ENCODE measurements at places on chromosomes 4 and X.

GRCh38 chrX:117788339-117788738 is 328.3 kb downstream of the KLHL13 start:
- DNase-seq: no peak

DNA sequence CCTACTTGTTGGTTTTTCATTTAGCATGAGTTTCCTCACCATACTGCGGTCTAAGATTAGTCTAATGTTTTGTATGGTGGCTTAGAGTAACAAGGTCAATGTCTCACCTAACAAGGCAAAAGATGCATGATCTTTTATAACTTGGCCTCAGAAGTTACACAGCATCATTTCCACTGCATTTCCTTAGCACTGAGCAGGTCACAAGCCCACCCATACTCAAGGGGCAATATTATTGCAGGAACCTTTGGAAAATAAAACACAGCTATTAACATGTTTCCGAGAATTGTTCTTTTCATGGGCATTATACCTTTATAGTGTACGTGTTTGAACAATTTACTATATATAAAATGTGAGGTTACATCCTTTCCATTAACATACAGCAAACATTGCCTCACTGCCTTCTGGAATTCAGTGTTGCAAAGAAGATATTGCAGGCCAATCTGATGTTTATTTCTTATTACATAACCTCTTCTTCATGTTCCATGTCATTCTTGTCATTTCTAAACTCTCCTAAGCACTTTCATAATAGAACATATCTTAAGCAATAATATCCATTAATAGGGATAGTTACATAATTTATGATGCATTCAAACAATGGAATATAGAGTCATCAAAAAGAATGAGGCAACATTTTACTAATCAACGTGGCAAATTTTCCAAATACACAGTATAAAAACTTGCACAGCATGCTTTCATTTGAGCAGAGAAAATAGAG is 153.8 kb downstream of the AREG start:
- DNase-seq: no peak

GRCh38 chrX:106484233-106484632 is 127.5 kb upstream of the RADX start:
- no peak for DNase-seq

DNA sequence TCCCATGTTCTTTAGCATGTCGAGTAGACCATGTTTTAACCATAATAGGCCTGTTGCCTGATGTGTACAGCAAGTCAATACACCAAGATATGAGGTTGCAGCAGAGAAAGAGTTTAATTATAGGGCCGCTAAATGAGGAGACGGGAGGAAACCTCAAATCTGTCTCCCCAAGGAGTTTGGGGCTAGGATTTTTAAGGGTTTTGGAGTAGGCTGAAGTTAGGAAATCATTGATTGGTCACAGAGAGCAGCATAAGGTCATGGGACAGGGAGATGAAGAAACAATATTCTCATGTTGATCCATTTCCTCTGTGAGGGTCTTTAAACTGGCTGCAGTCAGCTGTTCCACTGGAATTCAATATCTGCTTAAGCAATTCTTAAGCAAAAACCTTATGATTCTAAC is 160.2 kb upstream of the GALNT7 start:
- no peak for DNase-seq

DNA sequence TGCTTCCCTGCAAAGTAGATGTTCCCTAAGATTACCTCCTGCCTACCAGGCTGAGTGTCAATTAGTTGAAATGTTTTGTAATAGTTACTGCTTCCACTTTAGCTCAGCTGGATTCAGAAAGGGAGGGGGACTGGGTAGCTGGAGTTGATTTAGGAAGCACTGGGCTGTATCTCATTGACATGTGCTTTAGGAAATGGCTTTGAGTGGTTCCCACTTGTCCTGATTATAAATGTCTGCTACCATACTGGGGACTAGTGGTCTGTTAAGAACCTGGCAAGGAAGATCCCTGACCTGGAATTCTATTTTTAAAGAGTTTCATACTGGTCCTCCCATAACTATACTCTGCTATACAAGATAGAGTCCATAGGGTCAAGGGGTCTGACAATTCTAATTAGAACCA is 363.9 kb upstream of the PPP1R2C start:
- no peak for DNase-seq

- DNase-seq: peak; percentile 1
Observed at GRCh38 chr4:83054928-83055327, 19.9 kb downstream of the COPS4 start.

- no peak for DNase-seq
Observed at GRCh38 chr4:22048323-22048722, 99.8 kb upstream of the KCNIP4 start.

DNA sequence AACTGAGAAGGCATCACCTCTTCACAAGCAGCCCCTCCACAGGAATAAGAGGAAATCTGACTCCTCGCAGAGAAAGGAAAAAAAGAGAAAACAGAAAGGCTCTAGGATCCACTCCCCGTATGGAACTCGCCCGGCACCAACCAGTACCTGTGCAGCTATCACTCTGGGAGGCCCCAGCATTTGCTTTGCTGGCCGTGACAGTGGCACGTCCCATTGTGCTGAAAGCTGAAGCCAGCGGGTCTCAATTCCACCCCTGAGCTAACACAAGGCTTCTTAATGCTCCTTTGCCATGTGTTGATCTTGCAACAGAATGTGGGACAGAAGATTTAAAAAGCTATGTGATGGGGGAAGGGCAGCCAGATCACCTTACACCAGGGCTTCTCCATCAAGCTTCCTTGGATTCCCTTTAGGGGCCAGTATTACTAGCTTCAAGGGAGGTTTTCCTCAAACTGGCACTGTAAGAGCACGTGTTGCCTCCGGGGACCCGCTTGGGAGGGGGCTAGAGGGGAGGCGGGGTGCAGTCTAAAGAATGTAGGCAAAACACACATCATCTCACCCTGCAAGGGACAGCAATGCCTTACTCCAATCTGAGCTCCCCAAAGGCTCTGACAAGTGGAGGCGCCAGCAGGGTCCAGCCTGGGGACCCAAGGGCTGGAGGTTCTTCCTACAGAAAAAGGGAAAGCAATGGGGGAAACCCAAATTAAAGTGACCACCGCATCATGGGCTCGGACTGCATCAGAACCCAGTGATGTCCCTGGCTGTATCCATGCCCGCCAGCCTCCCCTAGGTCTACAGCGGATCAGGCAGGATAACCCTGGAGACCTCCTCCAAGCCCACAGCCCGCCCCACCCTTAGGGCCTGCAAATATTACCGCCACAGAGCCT is 1.2 kb downstream of the USP46 start:
- no peak for DNase-seq

GRCh38 chr4:57499786-57500185 is 389.6 kb upstream of the IGFBP7 start:
- no peak for DNase-seq

- DNase-seq: no peak
Observed at GRCh38 chr4:119211867-119212233, 663 bp upstream of the USP53 start.

DNA sequence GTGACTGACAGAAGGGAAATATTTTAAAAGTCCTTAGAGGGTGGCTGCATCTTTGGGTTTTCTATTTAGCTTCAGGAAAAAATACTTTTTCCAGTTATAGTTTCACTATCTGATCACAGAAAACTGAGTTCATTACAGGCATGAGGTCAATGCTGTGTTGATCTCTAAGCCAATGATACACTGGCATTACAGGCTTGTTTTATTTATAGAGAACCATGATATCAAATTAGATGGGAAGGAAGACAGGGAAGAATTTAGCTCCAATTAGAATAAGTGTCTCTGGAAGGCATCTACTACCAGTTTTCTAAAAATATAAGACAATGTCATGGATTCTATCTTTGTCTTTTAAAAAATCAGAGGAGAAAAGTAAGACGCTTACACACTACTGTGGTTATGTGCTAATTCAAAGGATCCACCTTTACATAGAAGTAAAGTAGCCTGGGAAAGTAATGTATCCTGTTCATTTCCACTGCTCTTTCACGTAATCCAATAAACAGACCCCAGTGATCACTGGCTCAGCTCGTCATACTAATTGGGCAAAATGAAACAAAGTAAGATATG is 344.5 kb upstream of the PPARGC1A start:
- no peak for DNase-seq

DNA sequence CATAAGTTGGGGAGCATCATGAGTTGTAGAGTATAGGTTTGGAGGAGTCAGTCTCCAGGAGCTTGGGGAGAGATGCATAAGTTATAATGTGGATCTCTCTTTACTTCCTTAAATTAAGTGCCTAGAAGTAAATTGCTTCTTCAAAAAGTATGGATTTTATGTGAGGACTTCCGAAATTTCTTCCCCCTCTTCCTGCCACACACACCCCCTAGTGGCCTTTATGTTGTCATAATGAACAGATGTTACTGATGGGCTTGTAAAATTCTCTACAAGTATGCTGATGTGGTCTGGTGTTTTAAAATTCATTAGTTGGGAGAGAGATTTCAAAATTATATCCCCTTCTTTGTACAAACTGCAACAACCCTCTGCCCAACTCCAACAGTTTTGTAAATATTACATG is 2.3 kb upstream of the METTL14 start:
- DNase-seq: peak; percentile 25

DNA sequence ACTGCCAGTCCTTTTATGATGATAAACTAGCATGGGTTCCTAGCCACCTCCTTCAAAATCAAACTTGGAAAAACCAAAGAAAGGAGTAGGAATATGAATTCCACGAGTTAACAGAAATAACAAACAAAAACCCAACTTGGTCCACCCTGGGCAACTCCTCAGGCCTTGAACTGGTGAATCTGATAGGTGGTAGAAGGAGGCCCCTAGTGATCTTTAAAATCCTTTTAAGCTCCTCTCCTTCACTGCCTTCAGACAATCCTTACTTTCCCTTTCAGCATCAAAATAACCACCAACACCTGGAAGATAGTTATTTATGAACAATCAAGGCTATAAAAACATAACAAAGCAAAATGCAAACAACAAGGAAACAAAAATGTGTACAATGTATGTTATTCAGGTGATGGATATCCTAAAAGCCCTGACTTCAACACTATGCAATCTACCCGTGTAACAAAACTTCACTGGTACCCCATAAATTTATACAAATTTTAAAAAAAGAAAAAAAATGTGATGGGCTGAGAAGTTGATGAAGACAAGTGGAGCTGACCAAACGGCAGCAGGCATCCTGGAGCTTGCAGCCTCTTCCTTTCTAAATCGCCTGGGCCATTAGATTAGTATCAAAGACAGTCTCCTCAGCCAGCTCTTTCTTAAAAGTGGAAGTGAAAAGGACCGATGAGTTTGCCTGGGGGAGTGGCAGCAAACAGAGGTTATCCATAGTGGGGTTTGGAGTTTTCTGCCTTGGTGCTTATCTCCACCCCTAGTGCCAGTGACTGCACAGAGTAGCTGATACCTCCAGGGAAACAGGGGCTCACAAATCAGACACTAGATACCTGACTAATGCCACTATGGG is 179.6 kb downstream of the TMA16 start:
- no peak for DNase-seq

- no peak for DNase-seq
Observed at GRCh38 chr4:121873604-121874003, 3.3 kb upstream of the BBS7 start.

DNA sequence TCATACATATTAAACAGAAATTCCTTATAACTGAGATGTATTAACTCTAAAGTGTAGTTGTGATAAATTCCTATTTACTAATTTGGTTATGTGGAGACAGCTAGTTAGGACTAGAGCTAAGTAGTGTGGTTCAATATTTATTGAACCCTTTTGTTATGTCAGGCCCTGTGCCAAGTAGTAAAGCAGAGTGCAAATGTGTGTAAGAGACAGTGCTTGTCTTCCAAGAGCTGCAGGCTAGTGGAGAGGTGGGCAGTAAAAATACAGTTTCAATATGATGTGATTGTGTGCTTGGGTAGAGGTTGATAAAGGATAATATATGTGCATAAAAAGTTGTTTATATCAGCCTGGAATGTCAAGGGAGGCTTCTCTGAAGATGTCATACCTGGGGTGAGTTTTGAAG is 80.0 kb downstream of the TBC1D19 start:
- DNase-seq: no peak

GRCh38 chr4:10810411-10810810 is 125.8 kb upstream of the CLNK start:
- no peak for DNase-seq

GRCh38 chr4:47210828-47211227 is 179.5 kb downstream of the GABRB1 start:
- no peak for DNase-seq

GRCh38 chrX:2351999-2352995 is 148.5 kb downstream of the DHRSX start:
- DNase-seq: no peak

- peak; percentile 12 for DNase-seq
Observed at GRCh38 chrX:111244235-111244750, 26.0 kb downstream of the CAPN6 start.

DNA sequence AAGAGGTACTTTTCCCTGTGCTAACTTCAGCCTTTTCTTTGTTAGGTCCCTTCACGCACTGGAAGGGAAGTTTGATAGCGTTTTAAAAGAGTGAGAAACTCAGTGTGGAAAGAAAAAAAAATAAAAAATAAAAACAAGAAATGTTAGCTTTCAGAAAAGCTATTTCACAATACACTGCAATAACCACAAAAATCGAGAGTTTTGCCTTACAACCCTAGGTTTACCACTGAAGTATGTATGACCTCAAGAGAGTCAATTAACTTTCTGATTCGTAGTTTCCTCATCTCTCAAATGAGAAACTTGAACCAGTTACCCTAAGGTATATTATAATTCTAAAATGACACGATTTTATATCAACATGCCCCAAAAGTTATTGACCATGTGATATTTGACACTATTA is 93.9 kb upstream of the JADE1 start:
- no peak for DNase-seq

DNA sequence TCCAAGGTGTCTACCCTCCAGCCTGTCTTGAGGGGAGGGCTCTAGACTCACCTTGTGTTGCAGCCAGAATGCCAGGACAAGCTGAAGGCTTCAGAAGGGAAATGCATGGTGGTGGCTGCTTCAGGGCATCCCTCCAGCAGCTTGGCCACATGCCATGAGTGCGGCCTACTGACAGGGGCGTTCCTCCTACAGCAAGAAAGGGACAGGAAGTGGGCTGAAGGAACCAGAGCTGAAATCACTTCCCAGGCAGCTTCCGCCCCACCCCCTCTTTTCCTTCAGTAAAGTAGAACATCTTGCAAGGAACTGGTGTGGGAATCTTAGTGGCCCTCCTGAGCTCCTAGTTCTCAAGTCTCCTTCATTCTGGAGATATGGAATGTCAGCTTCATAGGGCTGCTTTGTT is 167.5 kb upstream of the DGKK start:
- DNase-seq: no peak

All from T47D (cell line).